Urinary bladder (tissue), 4 donors: ENCODE measurements at places on chromosomes 3 and 15. TPM values are rescaled to one million over a fixed set of nuclear protein-coding genes. Genes with fewer than 3 reads are reported as not detected.

DNA sequence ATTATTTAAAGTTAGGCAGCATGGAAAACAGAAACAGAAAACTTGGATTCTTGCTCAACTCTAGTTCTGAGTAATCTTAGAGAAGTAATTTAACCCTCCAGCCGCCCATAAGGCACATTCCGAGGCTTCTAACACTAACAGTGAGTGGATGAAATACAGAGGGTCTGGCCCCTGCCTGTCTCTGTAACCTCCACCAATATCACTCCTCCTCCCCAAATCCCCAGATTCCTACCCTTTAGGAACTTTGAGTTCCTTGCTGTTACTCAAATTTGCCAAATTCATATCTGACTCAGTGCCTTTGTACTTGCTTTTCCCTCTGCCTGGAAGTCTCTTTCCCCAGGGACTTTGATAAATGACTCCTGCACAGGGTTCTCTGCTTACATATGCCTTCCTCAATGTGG, 112.5 kb upstream of the TGFBR2 start:
- no peak for DNase-seq

DNA sequence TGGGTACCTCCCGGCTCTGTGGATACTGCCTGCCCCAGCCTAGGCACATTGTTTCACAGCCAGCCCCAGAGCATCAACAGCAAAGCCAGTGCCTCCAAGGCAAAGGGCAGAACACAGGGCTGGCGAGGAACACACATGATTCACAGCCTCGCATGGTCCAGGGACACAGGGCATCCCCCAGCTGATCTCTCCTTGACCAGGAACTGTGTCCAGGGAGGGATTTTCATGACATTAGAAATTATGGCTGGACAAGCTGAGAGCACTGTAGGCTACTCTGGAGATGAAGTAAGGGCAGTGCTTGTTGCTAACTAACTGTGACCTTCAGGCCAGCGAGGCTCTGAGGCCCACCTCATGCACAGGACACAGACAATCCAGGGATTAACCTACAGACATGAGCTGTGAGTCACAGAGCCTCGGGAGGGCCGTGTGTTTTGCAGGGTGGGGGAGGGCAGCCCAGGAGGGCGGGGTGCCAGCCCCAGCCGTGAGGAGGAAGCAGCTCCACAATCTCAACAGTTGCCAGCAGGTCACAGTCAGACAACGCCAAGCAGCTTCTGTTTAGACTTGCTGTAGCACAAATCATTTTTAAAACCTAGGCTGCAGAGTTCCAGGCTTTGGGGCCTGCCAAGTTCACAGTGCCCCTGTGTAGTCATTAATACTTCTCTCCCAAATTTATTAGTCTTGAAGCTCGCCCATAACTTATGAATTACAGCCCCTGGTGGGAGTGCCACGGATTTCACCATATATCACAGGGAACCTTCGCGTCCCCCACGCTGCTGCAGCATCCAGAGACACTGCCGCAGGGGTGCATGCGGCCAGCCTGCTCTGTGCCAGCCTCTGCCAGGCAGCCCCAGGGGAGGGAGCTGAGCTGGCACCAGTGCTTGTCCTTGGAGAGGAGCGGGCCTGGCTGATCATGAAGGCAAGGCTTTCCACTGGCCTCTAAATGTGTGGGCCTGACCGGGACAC, 114.7 kb downstream of the ETFA start:
- peak; percentile 59 for DNase-seq

DNA sequence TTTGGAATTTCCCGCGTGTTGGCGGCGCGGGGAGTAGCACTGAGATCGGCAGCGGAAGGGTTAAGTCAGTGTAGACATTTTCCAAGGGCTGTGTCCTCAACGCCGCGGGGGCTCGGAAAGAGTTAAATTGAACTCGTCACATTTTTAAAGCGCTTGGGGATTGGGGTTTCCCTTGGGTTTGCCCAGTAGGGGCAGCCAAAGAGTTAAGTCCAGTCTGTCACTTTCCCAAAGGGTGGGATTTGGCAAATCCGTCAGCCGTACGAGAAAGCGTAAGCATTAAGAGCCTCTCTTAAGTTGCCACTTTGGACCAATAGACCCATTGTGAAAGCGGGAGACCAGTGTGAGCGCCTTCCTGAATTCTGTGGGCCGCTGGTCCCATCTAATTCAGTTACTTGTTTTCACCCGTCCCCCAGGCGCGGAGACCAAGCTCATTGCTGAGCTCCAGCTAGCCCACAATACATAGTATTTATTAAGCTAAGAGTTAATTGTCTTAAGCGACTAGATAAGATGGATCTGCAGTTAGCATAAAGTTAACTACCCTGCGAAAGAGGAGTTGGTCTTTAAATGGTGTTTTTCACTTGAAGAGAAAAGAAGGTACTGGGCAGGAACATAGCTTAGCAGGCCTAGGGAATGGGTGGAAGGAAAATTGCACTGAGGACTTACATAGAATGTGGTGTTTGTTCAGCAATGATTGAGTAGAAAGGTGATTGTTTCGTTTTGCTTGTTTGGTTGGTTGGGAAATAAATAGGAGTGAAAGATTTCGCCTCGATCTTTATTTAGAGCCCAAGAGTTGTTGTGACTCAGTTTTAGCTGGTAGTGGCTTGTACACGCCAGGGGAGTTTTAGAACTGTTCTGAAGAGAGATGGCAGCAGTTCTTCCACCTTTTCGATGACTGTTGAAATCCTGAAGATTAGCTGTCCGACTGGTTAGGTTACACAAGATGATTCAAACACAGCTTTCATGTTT, 932 bp downstream of the ARL8B start:
- DNase-seq = peak; percentile 15

DNA sequence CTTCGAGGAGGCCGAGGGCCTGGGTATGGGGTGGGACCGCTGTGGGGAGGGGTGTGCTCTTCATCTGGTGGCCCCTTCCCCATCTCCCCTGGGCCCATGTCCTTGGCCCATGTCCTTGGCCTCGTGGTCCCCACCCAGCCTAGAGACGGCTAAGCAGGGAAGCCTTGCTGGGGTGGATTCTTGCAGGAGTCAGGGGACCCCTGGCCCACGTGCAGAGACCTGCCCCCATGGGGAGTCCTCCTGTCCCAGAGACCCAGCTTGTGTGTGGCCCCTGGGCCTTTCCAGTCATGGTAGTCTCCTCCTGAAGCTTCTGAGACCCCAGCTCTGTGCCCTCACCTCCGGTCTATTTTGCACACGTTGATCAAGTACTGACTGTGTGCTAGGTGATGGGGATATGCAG, 97.4 kb downstream of the TBC1D2B start:
- no peak for DNase-seq

- no peak for DNase-seq
Observed at GRCh38 chr3:95334461-95334860, 1271.6 kb downstream of the NSUN3 start.

DNA sequence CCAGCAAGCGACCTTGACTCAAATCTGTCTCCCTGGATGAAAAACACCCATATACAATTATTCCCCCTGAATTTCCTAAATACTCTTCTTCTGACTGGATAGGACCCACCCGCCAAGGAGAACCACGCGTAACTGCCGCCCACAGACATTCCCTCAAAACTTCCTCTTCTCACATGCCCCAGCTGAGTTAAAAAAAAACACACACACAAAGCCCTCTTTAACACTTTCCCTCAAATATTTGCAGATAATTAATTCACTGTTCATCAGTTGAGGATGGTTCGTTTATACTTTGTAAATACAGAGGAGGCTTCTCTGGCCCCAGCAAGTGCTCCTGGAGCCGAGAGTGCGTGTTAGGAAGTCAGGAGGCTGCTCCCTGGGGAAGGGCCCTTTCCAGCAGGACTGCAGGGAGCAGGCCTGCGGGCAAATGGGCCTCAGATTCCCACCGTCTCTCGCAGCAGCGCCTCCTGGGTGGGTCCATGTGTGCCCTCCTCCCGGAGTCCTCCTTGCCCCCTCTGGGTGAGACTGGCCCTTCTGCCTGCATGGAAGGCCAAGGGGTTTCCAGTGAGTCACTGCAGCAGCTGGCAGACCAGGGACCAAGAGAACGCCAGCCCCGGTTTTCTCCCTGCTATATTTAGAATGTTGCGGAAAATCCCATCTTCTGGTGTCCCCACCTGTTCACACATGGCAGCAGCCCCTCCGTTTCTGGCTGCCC, 46.8 kb downstream of the MGLL start:
- no peak for DNase-seq

- DNase-seq = no peak
Observed at GRCh38 chr3:182603501-182603900, 189.8 kb upstream of the ATP11B start.

DNA sequence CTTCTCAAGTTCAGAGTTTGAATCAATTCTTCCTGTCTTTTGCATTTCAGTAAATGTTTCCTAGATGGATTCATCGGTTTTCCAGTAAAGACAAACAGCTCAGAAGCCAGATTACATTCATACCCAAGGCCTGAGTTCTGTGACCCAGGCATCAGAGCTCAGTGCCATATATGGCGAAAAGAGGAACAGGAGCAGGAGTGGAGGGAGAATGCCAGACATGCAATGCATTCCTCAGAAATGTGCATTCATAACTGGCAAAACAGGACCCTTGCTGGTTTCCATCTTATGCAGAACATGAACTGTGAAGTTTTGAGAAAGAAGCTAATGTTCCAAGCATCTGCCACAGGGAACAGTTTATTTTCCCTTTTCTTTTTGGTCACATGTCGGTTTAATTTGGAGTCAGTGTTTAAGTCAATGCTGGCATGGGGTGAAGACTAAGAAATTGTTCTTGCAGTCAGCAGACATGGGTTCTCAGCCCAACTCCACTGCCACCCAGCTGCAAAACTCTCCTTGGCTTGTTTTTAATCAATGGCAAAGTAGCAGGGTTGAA, 116.5 kb downstream of the LPP start:
- DNase-seq = no peak

GRCh38 chr15:82537351-82537908, 2.8 kb downstream of the RPS17 start:
- no peak for DNase-seq

DNA sequence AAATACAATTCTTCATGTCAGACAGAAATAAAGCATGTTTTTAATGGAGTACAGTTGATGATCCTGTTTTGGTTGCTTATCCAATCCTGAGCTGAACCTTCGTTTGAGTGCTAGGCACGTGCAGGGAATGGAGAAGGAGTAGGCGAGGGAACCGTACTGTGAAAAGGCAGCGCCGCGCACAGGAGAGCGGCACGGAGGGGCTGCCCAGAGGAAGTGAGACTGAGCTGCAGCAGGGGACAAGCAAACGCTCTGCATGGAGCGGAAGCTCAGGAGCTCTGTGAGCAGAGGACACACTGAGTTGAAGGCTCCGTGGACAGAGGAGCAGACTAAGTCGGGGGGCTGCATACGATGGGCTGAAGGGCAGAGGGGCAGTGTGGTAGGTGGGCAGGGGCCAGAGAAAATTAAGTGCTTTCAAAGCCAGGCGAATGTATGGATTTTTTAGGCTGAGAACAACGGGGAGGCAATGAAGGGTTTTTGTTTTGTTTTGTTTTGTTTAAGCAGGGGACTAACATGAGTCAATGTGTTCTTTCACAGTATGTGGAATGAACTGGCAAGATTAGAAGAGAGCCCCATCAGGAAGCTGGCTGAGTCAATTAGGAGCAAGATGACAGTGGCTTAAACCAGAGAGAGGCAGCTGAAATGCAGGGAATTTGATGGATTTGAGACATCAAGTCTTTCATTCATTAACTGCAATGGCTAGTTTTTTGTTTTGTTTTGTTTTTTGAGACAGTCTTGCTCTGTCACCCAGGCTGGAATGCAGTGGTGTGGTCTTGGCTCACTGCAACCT, 23.8 kb upstream of the TM2D3 start:
- DNase-seq = no peak

- no peak for DNase-seq
Observed at GRCh38 chr15:52078197-52078875, 34.2 kb downstream of the BCL2L10 start.

- DNase-seq = no peak
Observed at GRCh38 chr3:128761392-128761791, 35.4 kb downstream of the RAB7A start.

DNA sequence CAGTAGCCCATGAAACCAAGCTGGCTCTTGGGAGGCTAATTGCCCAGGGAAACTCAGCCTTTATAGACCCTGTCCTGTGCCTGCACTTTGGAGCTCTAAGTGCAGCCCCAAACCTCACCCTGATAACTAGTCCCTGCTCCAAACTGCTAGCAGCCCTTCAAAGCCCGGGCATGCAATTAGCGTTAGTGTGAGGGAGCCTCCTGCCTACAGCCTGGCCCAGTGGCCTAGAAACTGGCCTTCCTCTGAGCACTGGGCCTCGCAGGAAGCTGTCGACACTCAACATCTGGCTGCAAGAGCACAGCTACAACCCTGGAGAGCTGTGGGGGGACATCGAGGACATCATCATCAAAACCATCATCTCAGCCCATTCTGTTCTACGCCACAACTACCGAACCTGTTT, 7.7 kb upstream of the NGRN start:
- DNase-seq = no peak

DNA sequence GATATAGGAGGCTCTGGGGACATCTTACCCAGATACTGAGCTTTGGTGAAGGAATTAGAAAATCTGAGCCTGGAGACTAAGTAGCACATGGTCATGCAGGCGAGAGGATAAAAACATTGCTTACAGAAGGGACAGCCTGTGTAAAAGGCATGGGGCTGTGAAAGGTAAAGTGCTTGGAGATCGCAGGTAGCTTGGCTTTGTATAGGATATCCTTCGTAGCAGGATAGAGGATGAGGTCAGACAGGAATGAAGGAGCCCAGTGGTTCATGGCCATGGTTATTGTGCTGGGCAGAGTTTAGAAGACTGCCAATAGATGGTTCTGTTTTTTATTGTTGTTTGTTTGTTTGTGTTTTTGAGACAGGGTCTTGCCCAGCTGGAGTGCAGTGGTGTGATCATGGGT, 82.5 kb downstream of the SLMAP start:
- no peak for DNase-seq

DNA sequence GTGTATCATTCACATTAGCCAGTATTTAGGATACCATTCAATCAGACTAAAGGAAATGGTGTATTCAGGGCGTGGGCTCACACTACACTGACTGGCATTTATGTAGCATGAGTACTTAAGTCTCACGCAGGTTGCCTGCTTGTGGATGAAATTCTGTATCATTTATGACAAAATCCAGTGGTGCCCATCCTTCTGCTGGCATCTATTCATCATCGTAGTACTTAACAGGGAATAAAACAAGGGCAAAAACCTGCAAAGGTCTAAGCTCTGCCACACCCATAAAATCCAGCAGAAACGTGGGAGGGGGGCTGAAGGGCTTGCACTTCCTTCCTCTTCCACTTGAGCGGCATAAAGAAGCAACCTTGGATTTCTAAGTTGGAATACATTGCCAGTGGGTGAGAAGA, 2.7 kb downstream of the GAP43 start:
- no peak for DNase-seq

- DNase-seq = no peak
Observed at GRCh38 chr3:135368316-135368715, 573.3 kb downstream of the EPHB1 start.

- no peak for DNase-seq
Observed at GRCh38 chr3:72440491-72440890, 407.8 kb downstream of the SHQ1 start.

GRCh38 chr3:129560911-129561594, 18.1 kb downstream of the H1-8 start:
- DNase-seq = no peak

- DNase-seq = no peak
Observed at GRCh38 chr15:95266451-95267061, 1035.2 kb downstream of the MCTP2 start.

The CCR3 gene
- total RNA-seq = not detected

The WDR93 gene
- total RNA-seq = not detected

The POTEB3 gene
- not detected for total RNA-seq

The FOXB1 gene
- total RNA-seq = not detected

The MLH1 gene
- 66.9 TPM for total RNA-seq

The RTP3 gene
- not detected for total RNA-seq

The GRIP2 gene
- 6.9 TPM for total RNA-seq

The DCLK3 gene
- 1.4 TPM for total RNA-seq

The KNL1 gene
- 39.5 TPM for total RNA-seq

The FBXO40 gene
- total RNA-seq = not detected

The SRGAP3 gene
- 21.4 TPM for total RNA-seq

The TRPM1 gene
- not detected for total RNA-seq
